ENCODE measurements at places on chromosomes 3 and 15.

- no peak for DNase-seq
Observed at GRCh38 chr15:87591582-87591981, 665.0 kb downstream of the NTRK3 start.

GRCh38 chr15:66651198-66651597 is 50.8 kb upstream of the SMAD6 start:
- DNase-seq: no peak

GRCh38 chr3:15269091-15269989 is 63.0 kb downstream of the SH3BP5 start:
- peak; percentile 74 for DNase-seq

DNA sequence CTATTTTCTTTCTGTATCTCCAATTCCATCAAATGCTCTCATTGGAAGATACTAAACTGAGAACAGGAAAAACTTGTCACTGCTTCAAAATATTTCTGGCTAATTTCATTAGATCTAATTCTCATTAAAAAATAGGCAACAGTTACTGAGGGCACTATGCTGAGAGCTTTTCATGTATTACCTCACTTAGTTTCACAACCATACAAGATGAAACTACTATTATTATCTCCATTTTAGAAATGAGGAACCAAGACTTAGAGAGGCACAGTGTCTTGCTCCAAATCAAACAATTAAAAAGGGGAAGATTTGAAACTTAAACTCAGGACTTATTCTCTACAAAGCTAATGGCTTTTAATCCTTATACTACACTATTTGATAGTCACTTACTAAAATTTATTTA is 7.2 kb upstream of the OTOL1 start:
- DNase-seq: no peak

- DNase-seq: no peak
Observed at GRCh38 chr3:40751666-40752065, 226.9 kb downstream of the ZNF621 start.

DNA sequence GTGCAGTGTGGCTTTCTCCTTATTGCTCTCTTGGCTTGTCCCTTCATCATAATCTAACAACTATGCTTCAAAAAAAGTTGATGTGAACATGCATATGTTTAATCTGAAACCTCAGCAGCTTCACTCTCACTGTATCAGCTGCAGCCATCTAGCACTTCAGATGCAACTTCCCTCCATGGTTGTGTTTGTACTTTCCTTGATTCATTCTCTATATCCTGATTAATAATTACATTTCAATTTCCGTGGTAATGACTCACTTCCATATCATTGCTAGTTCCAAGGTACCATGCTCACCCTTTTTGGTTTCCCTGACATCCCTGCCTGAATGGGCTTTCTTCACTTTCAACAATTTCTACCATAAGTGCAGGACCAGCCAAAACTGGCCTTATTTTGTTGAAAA is 51.2 kb downstream of the MDFIC2 start:
- DNase-seq: no peak

GRCh38 chr3:142716102-142716501 is 7.7 kb upstream of the TRPC1 start:
- DNase-seq: no peak

DNA sequence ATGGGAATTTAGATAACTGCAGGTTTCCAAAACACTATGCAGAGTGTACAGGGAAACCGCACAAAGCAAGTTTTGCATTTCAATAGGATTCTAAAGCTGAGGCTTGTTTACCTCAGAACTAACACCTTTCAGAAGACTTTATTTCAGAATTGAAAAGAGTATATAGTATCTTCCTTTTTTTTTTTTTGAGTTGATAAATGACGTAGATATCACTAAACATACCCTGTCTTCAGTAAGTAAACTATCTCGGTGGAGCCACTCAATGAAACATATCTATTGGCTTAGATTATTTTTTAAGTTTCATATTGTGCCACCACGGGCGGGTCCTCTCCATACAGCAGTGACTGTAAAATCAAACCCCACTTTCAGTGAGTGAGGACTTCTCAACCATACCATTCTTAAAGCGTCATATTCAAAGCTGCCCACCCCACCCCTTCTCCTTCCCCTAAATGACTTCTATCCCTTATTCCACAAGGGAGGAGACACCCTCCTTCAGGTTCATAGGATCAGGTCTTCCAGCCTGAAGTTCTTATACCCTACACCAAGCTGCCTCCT is 2.0 kb upstream of the TBL1XR1 start:
- no peak for DNase-seq

- DNase-seq: no peak
Observed at GRCh38 chr3:106457281-106458180, 588.7 kb upstream of the CBLB start.

DNA sequence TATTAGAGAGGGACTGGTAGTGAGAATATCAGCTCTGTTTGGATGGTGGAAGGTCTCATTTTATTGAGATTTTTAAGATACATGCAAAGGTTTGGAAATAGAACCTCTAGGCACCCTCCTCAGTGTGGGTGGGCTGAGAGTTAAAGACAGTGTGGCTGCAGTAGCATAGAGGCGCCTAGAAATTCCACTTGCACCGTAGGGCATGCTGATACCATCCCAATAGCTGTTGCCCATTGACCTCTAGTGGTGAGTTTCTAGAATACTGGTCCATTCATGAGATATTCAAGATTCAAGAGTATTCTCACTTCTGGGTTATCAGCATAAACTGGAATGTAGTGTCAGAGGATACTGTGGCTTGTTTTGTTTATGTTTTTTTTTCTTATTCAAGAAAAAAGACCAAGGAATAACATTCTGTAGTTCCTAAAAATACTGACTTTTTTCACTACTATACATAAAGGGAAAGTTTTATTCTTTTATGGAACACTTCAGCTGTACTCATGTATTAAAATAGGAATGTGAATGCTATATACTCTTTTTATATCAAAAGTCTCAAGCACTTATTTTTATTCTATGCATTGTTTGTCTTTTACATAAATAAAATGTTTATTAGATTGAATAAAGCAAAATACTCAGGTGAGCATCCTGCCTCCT is 87.2 kb downstream of the TGFBR2 start:
- no peak for DNase-seq

All from stimulated activated CD8-positive, alpha-beta memory T cell treated with anti-CD3 and anti-CD28 coated beads, Interleukin-2, amount 100 ng/mL, for 1 hour (primary cell).